ENCODE measurements at places on chromosomes 6 and 20.

DNA sequence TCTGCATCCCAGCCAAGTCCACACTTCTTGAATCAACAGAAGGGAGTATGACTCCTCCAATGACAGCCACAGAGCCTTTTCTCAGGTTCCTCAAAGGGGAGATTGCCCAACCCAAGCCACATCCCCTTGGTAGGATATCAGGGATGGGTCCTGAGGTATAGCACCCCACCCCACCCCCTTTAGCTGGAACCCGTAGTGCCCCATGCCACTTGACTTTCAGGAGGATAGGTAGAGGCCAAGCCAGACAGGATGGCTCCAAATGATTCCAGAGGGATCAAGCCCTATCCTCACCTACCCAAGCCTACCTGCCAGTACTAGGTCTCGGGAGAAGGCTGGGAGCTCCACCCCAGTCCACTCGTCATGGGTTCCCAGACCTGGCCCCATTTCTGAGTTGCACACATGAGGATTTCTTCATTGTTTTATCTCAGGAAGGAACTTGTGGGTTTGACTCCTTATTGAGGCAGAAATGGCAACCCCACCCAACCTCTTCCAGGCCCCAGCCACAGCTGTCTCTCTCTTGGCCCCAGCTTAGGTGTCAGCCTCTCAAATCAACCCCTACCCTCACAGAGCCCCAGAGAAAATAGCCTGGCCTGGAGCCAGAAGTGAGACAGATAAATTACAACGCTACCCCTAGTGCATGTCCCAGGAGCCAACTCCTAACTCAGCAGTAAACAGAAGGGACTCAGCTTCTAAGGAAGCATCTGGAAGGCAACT, 3.6 kb downstream of the CCND3 start:
- peak; percentile 85 for DNase-seq

GRCh38 chr6:67634199-67634598, 1000.9 kb upstream of the ADGRB3 start:
- no peak for DNase-seq

DNA sequence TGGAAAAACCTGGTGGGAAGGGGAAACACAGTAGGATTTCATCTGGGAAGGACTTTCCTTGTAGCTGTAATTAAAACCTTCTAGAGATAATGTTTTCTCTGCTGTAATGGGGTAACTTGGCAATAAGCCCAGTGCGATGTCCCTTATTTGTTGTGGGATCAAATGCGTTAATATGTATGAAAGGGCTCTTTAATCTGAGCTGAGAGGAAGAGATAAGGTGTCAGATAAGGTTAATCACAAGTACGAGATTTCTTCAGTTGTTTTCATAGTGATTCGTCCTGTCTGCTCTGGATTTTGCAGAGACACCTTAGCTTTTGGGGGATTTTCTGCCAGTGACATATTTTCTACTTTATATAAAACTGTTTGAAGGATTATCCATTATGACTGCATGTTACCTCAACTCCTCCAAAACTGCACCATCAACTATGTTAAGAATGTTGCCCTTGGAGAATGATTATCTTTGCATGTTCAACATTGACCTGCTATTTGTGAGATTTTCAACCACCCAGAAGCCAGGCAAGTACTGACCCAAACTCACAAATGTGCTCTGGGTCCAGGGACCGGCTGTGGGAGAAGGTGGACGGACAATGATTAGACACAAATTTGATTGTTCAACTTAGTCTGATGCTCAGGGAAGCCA, 21.2 kb upstream of the ELOVL5 start:
- no peak for DNase-seq

- DNase-seq = no peak
These were observed 83.7 kb downstream of the STXBP5 start for GRCh38 chr6:147287869-147288271.

GRCh38 chr20:19026121-19026878, 186.1 kb upstream of the SLC24A3 start:
- no peak for DNase-seq

DNA sequence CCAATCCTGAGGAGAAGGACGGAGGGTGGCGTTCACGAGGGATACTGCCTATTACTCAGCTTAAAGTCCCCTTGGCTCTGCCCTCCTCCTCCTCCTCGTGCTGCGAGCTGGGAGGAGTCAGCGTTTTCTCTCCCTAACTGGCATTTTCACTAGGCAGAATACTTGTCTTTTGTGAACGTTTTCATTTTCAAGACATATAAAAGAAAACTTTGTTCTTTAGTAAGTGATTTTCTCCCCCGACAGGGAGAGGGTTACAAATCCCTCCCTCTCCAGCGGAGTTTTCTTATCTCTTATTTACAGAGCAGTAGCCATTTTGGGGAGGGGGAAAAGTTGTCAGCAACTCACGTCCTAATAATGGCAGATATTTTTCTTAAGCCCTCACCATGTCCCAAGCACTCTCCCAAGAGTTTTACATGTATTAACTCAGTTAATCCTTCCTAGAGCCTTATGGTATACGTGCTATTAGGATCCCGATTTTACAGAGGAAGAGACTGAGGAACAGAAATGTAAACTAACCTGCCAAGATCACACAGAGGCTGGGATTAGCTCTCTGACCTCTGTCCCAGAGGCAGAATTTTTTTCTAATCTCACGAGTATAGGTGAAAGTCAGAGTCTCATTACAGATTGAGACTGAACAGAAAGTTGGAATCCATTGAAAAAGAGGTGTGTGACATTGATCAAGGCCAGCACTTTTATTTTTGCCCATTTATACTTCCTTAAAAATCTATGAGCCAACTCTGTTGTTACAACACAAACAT, 30.0 kb upstream of the ZNF217 start:
- DNase-seq = no peak

- DNase-seq = peak; percentile 25
These were observed 126.8 kb downstream of the ALDH8A1 start for GRCh38 chr6:134822920-134823709.

DNA sequence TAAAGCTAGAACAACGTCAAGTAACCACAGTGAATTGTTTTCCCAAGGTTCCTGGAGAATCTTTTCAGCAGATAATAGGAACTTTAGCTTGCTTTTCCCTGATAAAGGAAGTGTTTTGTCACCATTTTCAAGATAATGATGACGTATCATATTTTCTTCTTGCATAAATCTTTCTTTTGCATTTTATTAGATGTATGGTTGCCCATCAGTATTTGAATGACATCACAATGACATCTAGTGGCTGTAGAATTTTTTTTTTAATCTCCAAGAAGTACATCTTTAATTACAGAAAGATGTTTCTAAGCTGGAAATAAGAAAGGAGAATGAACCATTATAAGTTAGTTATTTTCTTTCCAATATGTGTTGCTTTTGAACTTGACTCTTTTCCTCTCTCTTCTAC, 83.0 kb downstream of the CENPW start:
- DNase-seq = no peak

DNA sequence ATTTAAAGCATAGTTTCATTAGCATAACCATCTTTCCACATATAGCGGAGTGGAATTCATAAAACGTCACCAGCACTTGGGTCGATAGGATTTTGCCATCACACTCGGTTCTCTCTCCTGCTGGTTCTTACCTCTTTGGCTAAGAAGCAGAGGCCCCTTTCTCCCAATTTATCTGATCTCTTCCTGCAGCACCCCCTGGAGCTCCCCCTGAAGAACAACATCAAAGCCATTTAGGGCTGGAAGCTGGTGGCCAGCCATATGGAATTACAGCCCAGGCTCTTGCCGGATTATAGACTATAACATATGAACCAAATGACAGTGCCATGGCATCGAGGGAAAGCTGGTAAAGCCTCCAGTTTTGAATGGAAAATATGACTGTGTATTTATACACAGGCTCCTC, 6.4 kb upstream of the KIF6 start:
- DNase-seq = no peak

DNA sequence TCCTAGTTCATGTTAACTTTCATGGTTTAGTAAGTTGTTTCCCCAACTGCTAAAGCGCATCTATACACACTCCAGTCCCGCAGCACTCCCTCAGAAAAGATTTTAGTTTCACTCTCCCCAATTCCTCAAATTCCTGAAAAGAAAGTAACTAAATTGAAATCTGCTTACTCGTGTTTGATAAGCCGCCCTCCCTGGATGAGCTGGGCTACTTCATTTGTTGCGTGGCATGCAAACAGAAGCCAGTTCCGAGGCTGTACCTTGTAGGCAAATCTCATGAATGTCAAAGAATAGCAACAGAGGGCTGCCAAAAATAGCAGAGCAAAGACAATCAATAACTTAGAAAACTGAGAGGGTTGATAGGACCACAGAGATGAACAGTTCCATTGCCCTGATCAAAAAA, 16.9 kb downstream of the MPC1 start:
- DNase-seq = no peak

- no peak for DNase-seq
These were observed 28.8 kb downstream of the TMEM244 start for GRCh38 chr6:129832299-129832698.

- no peak for DNase-seq
These were observed 6.4 kb downstream of the CHRNA4 start for GRCh38 chr20:63354636-63355350.

GRCh38 chr20:18985551-18985950, 172.0 kb downstream of the SCP2D1 start:
- no peak for DNase-seq

GRCh38 chr6:170224694-170225660, 65.9 kb downstream of the DLL1 start:
- DNase-seq = peak; percentile 65

DNA sequence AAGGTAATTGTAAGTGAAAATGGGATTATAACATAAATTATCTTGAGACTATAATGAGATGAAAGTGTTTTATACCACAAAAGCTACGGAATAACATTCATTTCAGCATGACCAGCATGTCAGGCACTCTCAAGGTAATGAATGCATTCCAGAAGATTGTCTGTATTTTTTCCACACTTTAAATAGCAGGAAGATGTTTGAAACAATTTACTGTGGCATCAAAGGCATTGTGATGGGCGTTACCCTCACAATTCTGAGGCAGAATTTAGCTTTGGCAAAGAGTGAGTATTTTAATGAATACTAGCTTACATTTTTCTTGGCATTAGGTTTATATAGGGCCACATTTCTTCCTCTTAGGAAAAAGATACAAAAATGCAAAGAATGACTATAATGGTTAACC, 627.2 kb downstream of the BCKDHB start:
- no peak for DNase-seq

GRCh38 chr6:93343476-93343875, 75.9 kb downstream of the EPHA7 start:
- DNase-seq = no peak

GRCh38 chr6:168383062-168383854, 57.7 kb upstream of the SMOC2 start:
- no peak for DNase-seq

DNA sequence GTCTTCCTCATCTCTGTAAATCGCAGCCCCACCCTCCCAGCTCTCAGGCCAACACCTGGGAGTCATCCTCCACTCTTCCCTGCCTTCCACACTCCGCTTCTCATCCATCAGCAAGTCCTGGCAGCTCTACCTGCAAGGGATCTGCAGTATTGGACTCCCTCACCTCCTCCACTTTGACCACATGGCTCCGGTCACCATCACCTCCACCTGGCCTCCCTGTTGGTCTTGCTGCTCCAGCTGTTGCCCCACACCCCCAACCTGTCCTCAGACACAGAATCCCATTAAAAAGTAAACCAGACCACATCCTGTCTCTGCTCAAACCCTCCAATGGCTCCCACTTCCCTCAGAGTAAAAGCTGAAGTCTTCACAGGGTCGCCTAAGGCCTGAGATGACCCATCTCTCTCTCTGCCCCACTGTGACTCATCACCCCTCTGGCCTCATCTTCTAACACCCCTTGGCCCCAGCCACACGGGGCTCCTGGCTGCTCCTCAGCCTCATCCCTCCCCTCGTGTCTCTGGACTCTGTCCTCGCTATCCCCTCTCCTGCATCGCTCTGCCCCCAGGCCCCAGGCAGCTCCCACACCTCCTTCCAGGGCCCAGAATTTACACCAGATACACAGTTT, 185.1 kb upstream of the SULF2 start:
- peak; percentile 43 for DNase-seq

DNA sequence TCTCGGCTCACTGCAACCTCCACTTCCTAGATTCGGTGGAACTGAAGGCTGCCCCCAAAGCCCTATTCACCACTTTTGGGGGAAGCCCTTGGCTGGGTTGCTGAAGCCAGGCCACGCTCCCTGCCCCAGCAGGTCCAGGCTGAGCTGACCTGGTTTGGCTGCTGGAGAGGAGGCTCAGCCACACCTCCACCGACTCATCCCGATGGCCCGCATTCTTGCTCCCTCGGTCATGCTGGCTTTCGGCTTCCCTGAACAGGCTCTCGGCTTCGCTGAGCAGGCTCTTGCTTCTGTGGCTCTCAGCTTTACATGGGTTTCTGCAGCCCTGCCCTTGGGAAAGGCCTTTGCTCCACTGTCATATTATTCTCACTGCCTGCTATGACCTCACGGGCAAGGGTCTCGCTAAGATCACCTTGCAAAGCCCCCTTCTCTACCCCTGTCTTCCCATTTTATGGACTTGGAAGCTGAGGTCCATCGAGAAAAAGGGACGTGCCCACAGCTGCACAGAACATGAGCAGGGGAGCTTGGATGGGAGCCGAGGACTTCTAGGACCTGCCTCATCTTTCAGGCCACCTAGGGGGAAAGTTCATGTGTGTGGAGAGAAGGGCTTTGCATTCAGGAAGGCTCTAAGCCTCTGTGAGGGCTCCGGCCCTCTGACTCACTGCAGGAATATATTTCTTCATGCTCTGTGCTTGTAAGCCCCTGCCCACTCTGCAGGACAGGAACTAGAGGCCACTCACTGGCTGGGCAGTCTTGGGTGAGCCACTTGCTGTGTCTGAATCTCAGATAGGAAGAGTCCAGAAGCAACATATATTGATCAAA, 15.6 kb downstream of the ARHGAP40 start:
- DNase-seq = no peak

DNA sequence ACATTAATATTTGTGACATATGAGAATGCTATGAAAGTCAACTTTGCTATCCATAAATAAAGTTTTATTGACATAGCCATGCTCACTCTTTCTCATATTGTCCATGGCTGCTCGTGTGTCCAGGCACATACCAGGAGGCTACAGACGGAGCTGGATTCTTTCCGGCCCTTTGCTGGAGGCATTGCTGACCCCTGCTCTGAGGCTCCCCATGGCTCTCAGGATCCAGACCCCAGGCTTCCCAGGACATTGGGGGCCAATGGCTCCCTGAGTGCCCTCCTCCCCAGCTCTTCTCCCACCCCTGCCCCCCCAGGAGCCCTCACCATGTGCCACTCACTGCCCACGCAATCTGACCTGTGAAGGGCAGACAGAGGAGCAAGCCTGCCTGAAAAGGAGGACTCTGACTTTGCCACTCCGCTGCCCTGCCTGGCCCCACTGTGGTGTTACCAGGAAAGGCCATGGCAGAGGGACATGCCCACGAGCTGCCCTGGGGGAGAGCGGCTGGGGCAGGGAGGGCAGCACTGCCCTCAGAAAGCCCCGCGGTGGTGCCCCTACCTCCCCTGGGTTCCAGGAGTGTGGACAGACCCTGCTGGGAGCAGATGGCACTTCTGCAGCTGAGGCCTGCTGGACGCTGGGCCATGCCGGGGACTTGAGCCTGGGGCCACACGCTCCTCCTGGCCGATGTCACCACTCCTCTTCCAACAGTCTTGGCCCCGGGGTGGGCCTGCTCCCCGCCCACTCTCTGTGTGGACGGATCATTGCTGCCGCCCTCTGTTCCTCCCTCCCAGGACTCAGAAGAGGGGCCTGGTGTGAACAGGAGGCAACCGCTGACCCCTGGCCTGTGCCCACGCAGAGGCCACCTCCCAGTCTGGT, 97.8 kb upstream of the BHLHE23 start:
- no peak for DNase-seq

GRCh38 chr20:24043294-24043693, 54.7 kb upstream of the GGTLC1 start:
- DNase-seq = no peak

GRCh38 chr20:20785226-20785625, 72.8 kb upstream of the RALGAPA2 start:
- no peak for DNase-seq

GRCh38 chr20:44967207-44967807, 995 bp downstream of the STK4 start:
- peak; percentile 78 for DNase-seq
